Fibroblast of the aortic adventitia (primary cell): ENCODE measurements at places on chromosomes 12 and 14. TPM values are rescaled to one million over a fixed set of nuclear protein-coding genes. Genes with fewer than 3 reads are reported as not detected.

GRCh38 chr12:82923935-82924334 is 237.2 kb downstream of the TMTC2 start:
- DNase-seq, result no peak

The RERG gene
- not detected in 2 replicates for total RNA-seq

The GALNT6 gene
- total RNA-seq, result 0.74 and 22.1 TPM in 2 replicates

The EIF2B2 gene
- total RNA-seq, result 16.4 and 34.2 TPM in 2 replicates

GRCh38 chr12:47652521-47653234 is 53.2 kb downstream of the RPAP3 start:
- no peak for DNase-seq

The BEST3 gene
- not detected in 2 replicates for total RNA-seq

The TSPAN11 gene
- 0.36 and 2.0 TPM in 2 replicates for total RNA-seq

The HSP90B1 gene
- 438 and 657 TPM in 2 replicates for total RNA-seq

GRCh38 chr12:3294481-3294911 is 196.5 kb upstream of the PRMT8 start:
- DNase-seq, result no peak

The HOXC12 gene
- not detected in 2 replicates for total RNA-seq

The KRT74 gene
- total RNA-seq, result not detected in 2 replicates

DNA sequence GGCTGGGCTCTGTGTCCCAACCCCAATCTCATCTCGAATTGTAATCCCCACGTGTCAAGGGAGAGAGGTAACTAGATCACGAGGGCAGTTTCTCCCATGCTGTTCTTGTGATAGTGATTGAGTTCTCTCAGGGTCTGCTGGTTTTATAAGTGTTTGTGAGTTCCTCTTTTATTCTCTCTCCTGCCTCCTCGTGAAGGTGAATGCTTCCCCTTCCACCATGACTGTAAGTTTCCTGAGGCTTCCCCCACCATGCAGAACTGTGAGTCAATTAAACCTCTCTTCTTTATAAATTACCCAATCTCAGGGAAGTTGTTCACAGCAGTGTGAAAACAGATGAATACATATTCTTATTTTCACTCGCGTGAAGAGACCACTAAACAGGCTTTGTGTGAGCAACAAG is 148.2 kb downstream of the TMEM30B start:
- DNase-seq, result no peak

GRCh38 chr14:22251090-22251489 is 337.9 kb downstream of the DAD1 start:
- no peak for DNase-seq

DNA sequence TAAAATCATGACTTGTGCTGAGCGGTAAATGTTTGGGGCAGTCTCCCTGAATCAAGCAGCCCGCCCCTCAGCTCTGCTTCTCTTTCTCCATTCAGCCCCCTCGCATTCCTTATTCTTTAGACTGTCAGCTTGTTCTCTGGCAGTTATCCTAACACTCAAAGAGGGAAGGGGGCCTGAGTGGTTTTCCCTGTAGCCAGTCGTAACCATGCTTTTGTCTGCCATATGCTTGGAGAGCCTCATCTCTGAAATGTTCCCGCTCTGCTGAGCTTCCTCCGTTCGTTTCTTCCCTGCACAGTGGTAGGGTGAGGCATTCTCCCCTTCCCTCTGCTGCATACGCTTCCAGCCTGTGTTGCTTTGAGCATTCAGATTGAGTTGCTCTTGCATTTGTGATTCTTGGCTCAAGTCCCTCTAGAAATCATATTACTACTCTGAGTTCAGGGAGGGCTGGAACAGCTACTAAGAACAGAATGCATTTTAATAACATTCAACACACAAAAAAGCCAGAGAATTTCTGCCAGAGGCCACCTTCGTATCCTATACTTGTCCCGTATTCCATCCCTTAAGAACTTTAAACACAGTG is 119.7 kb downstream of the FBXL14 start:
- peak; percentile 92 for DNase-seq

DNA sequence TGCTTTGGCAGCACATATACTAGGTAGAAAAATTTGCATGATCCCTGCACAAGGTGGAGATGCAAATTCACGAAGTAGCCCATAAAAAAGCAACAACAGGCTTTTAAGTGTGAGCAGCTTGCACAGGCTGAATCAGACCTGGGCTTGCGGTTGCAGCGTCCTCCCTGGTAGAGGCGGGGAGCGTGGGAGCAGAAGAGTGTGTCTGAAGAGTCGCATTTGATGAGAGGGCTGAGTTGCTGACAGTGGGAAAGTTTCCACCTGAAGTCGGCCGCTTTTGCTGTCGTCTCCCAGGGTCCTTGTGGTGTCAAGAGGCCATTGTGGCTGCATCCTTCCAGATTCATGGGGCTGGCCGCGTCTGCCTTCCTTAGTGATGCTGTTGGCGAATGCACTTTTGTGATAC is 6.2 kb downstream of the AACS start:
- no peak for DNase-seq

DNA sequence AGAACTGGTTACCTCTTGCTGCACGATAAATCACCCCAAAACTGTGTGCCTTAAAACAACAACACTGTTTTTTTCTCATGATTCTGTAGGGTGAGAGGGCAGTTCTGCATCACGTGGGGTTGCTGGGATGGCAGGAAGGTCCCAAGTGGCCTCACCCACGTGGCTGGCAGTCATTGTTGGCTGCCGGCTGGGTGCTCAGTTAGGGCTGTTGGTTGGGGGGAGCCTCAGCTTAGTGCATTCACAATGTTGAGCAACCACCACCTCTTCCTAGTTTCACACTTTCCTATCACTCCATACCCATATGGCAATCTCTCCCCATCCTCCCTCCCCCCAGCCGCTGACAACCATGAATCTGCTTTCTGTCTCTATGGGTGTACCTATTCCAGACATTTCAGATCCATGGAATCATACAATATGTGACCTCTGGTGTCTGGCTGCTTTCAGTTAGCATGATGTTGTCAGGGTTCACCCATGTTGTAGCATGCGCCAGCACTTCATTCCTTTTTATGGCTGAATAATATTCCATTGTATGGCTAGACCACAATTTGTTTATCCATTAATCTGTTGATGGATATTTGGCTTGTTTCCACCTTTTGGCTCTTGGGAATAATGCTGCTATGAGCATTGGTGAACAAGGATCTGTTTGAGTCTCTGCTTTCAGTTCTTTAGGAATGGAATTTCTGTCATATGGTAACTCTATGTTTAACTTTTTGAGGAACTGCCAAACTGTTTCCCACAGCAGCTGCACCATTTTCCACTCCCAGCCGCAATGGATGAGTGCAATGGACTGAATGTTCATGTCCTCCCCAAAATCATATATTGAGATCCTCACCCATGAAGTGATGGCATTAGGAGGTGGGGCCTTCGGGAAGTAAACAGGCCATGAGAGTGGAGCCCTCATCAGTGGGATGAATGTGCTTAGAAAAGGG is 11.2 kb upstream of the POP5 start:
- no peak for DNase-seq

- DNase-seq, result peak; percentile 18
Measured at GRCh38 chr12:25864306-25865276, 93.9 kb upstream of the RASSF8 start.

The ADSS1 gene
- total RNA-seq, result 0.65 and 4.8 TPM in 2 replicates

The IL31 gene
- total RNA-seq, result not detected in 2 replicates

The RASSF8 gene
- total RNA-seq, result 85.8 and 128 TPM in 2 replicates
